Effector CD8-positive, alpha-beta T cell (primary cell): ENCODE measurements at places on chromosomes 3 and 15.

- DNase-seq: no peak
Measured at GRCh38 chr3:99885851-99886250, 68.2 kb downstream of the CMSS1 start.

- no peak for DNase-seq
Measured at GRCh38 chr3:24506966-24507775, 12.5 kb upstream of the THRB start.

DNA sequence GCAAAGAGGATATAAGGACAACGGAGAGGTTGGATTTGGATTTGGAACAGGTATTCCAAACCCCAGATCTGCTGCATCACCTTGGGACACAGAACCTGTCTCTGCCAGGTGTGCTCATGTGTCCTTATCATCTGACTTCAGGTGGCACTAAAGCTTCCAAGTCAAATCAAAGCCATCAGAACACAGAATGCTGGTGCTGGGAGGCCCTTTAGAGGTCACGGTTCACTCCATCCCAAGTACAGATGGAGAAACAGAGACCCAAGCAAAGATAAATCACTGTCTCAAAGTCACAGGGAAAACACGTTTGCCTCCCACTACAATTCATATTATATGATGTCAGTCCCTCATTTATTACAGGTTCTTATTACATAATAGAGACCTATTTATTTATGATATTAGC, 72.8 kb downstream of the HES1 start:
- no peak for DNase-seq

- no peak for DNase-seq
Measured at GRCh38 chr3:53155760-53156159, 5.2 kb upstream of the PRKCD start.

DNA sequence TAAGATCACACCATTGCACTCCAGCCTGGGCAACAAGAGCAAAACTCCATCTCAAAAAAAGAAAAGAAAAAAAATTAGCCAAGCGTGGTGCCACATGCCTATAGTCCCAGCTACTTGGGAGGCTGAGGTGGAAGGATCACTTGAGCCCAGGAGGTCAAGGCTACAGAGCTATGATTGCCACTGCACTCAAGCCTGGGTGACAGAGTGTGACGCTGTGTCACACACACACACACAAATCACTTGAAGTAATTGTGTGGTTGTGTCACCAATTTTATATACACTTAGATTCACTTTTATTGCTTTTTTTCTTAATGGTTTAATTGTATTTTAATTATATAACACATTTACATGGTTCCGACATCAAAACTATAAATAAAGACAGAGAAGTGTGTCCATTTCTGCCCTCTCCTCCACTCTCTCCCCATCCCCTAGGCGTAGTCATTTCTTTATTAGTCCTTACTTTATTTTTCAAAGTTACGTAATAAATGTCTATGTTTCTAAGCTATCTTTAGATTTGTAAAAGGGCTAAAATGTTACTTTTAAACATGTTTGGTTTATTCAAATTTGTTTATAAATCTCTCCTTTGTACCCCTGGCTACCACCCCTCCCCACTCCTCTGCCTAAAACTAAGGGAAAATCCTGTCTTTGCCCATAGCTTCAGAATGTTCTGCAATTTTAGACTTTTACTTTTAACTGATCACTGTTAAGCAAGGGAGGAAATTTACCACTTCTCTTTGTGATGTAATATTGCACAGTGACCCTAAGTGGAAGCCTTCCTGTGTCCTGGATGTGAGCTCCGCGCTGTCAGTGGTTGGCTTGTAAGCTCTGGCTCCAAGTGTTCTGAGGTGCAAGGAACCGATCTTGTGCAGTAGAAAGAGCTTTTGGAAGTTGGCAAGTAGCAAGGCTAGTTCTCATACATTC, 10.8 kb upstream of the VILL start:
- no peak for DNase-seq

- DNase-seq: no peak
Measured at GRCh38 chr3:9715764-9716437, 12.3 kb downstream of the CPNE9 start.

DNA sequence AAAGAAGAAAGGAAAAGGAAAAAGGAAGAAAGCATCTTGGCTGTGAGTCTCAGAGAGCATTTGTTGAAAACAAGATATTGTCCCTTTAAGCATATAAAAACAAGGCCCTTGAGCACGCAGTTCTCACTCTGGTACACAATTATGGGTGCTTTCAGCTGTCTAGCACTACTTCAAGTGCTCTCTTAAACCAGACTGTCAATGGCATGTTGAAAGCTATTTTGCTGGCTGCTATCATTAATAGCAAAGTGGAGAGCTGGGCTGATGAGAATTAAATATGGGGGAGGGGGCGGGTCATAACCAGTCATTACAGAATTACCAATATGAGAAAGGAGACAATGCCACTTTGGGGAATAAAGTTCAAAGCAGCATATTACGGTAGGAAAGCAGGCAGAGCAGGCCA, 9.3 kb downstream of the TLE3 start:
- DNase-seq: no peak

GRCh38 chr3:14431452-14431916, 29.1 kb downstream of the SLC6A6 start:
- no peak for DNase-seq

DNA sequence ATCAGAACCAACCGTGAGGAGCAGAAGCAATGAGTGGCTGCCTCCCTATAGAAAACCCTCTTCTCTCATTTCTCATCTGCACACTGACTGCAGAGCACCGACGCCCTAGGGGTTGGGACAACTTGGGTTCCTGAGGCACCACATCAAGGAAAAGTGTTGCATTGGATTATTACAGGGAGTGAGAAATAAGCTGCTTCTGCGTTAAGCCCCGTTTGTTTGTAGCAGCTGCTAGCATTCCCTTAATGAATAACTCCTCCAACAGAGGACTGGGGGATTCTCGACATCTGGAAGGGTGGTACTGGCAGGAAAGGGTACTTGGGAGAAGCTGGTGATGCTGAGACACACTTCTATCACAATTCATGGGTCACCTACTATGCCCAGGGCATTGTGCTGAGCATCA, 25.3 kb upstream of the AGBL1 start:
- no peak for DNase-seq

DNA sequence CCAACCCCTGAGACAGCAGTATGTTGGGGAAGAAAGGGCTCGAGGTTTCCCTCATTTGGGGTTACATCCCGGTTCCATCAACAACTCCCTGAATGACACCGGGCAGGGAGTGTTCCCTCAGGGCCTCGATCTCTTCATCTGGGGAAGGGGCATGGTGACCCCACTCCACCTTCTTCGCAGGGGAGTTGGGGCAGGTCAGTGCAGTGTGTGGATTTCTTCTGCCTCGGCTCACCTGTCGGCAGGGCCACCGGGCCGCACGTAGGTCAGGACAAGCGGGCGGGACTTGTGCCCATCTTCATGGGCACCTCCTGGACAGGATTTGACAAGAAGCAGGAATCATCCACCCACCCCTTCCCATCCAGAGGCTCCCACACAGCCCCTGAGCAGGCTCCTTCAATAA, 17.4 kb downstream of the GRIP2 start:
- DNase-seq: no peak

GRCh38 chr3:65425880-65426279, 612.8 kb downstream of the MAGI1 start:
- DNase-seq: no peak

DNA sequence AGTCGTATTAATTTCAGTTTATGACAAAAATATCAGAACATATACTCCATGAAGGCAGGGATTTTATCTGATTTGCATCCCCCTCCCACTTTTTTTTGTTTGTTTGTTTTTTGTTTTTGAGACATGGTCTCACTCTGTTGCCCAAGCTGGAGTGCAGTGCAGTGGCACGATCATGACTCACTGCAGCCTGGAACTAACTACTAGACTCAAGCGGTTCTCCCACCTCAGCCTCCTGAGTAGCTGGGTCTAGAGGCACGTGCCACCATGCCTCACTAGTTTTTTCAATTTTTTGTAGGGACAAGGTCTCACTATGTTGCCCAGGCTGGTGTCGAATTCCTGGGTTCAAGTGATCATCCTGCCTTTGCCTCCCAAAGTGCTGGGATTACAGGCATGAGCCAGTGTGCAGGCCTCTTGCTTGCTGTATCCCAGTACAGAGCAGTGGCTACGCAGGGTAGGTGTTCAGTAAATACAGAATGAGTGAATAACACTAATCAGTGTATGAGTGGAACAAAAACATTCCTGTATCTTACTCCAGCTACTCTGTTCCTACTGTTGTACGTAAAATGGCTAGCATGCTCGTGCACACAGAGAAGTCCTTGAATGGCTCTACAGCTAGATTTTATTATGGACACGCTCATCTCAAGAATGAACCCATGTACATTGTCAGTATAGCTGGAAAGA, 272.4 kb downstream of the FOXP1 start:
- DNase-seq: no peak

DNA sequence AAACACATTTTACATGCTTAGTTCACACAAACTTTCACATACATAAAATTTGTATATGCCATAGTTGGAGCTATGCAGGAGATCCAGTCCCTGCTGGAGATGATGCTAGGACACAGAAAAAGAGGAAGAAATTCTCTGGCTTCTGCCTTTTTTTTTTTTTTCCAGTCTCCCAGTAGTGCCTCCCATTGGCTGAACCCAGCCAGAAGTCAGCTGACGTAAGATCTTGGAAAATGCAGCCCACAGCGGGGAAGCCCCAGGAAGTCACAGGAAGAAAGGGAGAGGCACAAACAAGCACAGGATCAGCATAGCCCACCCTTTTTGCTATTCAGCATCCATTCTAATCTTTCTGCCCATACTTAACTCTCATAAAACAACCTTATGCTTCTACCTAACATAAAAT, 38.5 kb downstream of the SCN11A start:
- no peak for DNase-seq
